CD4-positive, alpha-beta memory T cell (primary cell): ENCODE measurements at places on chromosomes 11 and 22. TPM values are rescaled to one million over a fixed set of nuclear protein-coding genes. Genes with fewer than 3 reads are reported as not detected.

Gene GRAP2
- total RNA-seq = 140 TPM

- no peak for DNase-seq
Measured at GRCh38 chr11:115955803-115956202, 451.6 kb upstream of the CADM1 start.

Gene CENPM
- total RNA-seq = 12.0 TPM

- no peak for DNase-seq
Measured at GRCh38 chr11:8192896-8193209, 24.0 kb upstream of the RIC3 start.

GRCh38 chr22:49460592-49461281, 366.9 kb downstream of the BRD1 start:
- DNase-seq = no peak

DNA sequence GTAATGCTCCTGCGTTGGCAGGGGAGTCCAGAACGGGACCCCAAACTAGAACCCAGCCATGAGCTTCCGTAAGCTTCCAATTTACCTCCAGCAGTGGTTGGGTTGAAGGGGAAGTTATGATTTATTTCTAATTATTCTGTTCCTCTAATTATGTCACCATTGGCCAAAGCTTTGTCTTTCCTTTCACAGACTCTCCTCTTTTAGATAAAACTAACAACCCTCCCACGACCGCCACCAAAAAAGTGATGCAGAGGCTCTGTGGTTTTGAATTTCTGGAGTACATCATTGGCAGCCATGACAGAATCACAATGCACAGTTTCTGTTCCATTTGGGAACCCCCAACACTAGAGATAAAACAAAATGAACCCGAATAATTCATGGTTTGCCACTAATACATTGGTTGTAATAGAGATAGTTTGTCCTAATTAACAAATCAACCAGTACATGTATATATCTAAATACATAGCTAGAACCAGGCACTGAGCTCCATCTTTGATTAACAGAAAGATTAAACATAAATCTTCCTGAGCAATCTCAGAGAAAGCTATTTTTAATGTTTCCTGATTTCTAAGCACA, 64.3 kb downstream of the ETS1 start:
- DNase-seq = peak; percentile 79

- no peak for DNase-seq
Measured at GRCh38 chr22:23904573-23905254, 10.5 kb downstream of the MIF start.

DNA sequence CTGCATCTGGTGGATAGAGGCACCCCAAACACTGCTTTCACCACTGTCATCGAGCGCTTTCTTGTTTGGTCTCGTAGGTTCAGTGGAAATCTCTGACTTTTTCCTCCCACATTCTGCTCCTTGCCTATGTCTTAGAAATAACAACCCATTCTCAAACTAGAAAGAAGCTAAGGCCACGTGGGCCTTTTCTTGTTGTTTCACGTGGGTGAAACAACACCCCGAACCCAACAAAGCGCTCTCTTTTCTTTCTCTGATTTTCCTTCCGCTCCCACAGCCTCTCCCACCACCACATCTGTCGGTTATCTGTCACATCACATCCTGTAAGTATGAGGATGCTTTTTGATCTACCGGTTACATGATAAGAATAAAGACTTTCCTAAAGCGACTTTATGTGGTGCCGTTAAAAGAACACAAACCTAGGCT, 77.1 kb downstream of the LINC01488 start:
- DNase-seq = peak; percentile 63

- DNase-seq = no peak
Measured at GRCh38 chr22:37547251-37547741, 13.0 kb upstream of the CDC42EP1 start.

DNA sequence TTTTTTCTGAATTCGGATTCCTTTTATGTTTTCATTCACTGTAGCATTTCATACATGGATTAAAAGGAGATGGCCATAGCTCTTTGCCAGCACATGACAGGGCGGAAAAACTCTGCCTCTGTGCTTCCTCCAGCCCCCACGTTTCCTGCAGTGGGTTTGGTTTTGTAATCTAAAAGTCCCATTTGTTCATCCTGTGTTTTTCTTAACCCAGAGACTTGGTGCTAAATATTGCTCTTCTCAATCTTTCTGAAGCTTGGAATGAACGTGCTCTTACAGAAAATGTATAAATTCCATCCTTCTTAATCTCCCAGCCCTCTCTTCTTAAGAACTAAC, 89.9 kb downstream of the PPP6R3 start:
- DNase-seq = no peak

DNA sequence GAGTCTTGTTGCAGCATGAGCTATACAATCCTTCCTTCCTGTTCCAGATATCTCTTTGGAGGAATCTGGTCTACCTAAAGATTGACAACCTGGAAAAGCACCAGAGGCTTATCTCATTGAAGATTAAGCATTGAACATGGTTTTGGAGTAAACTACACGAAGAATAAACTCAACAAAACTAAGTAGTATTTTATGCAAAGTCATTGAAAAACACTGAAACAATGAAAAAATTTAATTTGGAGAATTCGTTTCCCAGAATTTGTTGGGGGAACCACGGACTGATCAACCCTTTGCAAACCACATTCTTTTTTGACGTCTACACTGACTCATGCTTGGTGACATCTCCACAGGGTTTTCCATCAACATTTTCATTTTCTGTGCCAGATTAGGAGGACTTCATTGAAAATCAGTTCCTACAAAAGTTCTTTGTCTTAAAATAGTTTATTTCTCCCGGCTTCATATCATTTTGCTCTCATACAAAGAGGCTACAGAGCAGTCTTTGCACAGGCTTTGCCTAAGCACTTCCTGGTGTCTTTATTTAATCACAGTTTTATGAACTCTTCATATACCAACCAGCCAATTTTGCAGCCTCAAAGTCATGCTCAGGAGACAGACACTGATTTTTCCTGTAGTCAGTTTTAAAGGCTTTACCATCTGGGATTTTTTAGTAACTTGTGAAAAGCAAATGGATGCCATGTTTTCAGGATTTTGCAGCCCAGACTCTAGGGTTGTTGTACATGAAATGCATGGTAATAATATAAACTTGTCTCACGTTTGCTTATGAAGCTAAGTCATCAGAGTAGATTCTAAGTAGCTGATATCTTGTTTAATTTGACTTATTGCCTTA, 186.3 kb downstream of the C11orf91 start:
- no peak for DNase-seq

Gene MMP11
- 0.79 TPM for total RNA-seq
